ENCODE measurements at places on chromosomes 2 and 18.

DNA sequence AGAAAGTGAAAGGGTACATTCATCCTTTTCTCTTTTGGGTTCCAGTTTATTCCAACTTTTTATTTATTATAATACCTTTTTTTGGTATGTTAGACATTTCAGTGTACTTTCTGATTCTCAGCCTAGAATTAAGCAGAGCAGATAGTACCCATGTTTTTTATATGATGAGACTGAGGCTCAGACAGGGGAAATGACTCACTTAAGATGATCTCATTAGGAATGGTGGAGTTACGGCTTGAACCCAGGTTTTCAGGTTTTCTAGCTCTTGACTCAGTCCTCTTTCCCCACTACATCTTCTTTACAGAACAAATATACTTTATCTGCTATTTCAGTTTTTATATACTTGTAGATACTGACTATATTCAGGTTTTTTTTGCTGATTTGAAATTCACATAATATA is 51.7 kb upstream of the OTX1 start:
- no peak for DNase-seq

DNA sequence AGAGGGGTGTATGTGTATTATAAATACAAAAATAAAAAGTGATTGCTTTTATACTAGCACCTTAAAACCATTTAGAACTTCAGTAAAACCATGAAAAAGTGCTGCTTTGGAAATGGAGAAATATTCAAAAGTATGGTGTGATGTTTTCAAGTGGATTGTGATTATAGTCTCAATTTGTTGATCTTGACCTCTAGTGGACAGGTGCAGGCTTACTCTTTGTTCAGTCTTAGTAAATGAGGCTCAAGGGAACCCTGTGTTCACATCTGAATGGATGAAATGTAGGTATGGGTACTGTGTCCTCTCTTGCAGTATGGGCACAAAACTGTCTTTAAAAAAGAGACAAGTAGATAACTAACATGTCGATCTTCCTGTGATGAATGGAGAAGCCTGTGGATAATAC is 145.8 kb downstream of the MCFD2 start:
- no peak for DNase-seq

GRCh38 chr18:48022021-48022420 is 91.6 kb upstream of the SMAD2 start:
- DNase-seq: no peak

GRCh38 chr18:22643731-22644130 is 226.0 kb upstream of the CTAGE1 start:
- no peak for DNase-seq

DNA sequence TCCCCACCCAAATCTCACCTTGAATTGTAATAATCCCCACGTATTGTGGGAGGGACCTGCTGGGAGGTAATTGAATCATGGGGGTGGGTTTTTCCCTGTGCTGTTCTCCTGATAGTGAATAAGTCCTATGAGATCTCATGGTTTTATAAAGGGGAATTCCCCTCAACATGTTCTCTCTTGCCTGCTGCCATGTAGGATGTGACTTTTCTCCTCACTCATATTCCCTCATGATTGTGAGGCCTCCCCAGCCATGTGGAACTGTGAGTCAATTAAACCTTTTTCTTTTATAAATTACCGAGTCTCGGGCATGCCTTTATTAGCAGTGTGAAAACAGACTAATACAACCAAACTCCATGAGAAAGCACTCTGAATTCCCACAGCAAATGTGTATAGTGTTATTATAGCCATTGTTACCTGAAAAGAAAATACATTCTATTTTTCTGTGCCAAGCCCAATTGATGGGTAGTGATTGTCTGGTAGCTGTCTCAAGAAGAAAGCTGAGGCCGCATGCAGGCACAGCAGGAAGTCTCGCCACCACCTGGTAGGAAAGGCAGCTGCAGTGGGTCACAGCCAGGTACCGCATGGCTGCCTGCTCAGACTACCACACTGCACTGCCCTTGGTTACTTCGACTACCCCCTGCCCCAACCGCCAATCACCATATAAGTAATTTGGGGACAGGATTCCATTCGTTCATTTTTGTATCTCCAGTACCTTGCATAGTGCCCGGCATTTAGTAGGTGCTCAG is 10.3 kb upstream of the ZBTB7C start:
- no peak for DNase-seq

DNA sequence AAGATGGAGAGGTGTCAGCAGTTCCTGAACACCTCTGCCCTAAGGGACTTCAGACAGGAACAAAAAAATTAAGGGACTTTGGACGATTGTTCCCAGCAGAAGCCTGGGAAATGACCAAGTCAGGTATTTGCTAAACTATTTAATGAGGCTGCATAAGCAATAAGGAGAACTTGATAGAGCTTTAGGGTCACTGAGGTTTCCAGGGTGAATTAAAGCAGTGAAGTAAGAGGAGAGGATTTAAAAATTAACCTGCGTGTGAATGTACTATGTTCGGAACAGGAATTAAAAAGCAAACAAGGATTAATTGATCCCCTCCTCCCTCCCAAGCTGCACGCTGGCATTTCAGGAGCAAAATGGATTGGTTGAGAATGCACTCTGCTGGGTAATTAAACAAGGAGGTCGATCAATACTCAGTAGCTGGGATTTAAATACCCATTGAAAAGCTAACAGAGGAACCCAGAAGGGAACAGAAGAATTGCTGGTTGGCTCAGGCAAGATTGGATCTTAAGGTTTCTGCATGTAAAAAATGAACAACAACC is 157.2 kb downstream of the RNF152 start:
- DNase-seq: no peak

DNA sequence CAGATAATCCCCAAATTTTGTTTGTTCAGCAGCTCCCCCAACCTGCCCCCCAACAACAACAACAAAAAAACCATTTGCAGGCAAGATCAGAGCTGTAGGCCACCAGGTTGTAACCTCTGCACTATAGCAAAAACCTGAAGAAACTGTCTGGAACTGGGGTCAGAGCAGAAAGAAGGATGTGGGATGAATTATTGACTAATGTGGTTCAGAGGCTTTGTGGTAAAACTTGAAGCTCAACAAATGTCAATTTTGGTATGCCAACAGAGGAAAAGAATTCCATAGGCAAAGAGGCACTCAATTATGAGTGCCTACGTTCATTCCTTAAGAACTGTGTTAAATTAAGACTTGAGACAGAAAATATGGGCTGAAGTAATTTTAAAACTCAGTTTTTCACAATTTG is 255.1 kb downstream of the STK39 start:
- no peak for DNase-seq

DNA sequence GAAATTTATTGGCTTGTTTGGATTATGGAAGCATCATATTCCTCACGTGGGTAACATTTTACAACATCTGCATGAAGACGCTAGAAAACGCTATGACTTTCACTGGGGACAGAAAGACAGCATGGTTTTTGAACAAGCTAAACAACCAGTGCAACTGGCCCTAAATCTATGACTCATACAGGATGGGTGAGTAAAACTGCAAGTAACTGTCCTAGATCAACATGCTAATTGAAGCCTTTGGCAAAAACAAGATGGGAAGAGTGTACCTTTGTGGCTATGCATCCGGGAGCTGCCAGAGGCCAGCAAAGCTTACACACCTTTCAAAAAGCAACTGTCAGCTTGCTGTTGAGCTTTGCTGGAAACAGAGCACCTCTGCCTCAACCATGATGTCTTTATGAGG is 1096.0 kb upstream of the DDX18 start:
- no peak for DNase-seq

- no peak for DNase-seq
These were observed 59.6 kb downstream of the MEX3C start for GRCh38 chr18:51137891-51138290.

GRCh38 chr2:113180131-113180946 is 6.6 kb downstream of the PSD4 start:
- no peak for DNase-seq

GRCh38 chr18:10798727-10799550 is 273.1 kb downstream of the NAPG start:
- no peak for DNase-seq

- no peak for DNase-seq
These were observed 4.4 kb upstream of the RGPD4 start for GRCh38 chr2:107822302-107822701.

- no peak for DNase-seq
These were observed 98.6 kb upstream of the NFU1 start for GRCh38 chr2:69535817-69536241.

DNA sequence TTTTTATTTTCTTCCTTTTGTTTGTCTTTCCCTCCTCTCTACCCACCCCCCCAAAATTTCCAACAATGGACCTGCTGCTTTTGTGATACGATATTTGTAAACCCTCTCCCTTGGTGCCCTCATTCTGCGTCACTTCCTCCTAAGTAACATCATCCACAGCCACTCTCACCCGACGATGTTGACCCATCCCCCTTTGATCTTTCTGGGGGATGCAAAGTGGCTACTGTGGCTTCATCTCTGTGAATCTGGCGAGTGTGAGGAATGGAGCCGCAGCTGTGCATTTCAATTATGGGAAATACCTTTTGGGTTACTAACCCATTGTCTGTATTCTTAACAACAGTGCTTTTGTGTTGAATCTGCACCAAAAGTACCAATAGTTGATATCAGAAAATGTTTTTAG is 19.4 kb downstream of the ANTXR1 start:
- DNase-seq: no peak

DNA sequence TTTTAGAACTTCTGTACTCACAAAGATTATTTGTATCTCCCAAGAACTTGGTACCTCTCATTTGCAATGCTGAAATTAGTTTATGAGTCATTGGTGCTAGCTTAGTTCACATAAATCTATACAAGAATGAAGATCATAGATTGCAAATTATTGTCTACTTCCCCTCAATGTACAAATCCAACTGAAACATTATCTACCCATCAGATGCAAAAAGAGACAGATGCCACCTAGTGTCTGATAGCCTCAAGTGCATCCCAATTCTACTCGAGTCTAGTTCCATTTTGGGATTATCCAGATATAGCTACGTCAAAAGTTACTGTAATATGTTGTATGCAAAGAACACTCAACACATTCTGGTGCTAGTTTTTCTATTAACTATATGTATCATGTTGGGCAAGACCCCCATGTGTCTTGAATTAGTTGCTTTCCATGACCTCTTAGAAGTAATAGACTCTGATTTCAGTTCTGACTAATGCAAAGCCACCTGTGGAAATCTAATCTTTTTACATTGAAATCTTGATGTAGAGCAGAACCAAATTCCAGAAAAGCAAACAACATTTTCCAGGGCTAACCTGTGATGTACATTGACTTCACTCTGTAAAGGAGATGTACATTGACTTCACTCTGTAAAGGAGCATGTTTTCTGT is 210.0 kb downstream of the RBM43 start:
- DNase-seq: no peak

GRCh38 chr18:10877987-10878386 is 271.4 kb downstream of the PIEZO2 start:
- DNase-seq: no peak

- peak; percentile 54 for DNase-seq
These were observed 651 bp downstream of the STK17B start for GRCh38 chr2:196170606-196171247.

- DNase-seq: no peak
These were observed 236.0 kb upstream of the SPHKAP start for GRCh38 chr2:228417526-228417925.

DNA sequence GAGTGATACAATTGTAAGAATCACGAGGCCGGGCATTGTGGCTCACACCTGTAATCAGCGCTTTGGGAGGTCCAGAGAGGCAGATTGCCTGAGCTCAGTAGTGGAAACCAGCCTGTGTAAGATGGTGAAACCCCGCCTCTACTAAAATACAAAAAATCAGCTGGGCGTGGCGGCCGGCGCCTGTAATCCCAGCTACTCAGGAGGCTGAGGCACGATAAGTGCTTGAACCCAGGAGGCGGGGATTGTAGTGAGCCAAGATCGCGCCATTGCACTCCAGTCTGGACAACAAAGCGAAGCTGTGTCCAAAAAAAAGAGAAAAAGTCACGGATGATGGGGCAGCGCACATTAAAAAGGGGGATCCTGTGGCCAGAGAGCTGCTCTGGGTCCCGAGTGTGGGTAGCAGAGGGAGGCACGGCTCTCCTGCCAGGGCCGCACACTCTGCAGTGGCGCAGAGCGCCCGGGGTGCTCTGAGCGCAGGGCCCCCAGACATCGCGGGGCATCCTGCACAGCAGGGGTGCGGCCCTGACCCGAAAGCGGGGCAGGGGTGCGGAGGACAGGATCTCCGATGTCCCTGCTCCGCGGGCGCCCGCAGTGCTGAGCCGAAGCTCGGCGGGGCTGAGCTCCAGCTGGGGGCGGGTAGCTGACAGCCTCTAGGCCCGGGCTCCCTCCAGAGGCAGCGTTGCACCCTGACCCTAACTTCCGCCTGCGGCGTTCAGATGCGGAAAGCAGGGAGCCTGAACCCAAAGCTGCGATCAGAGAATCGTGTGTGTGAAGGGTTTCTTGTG is 30.4 kb upstream of the RAB6D start:
- no peak for DNase-seq

- DNase-seq: peak; percentile 62
These were observed 134.0 kb upstream of the LYPD1 start for GRCh38 chr2:132804051-132804450.

DNA sequence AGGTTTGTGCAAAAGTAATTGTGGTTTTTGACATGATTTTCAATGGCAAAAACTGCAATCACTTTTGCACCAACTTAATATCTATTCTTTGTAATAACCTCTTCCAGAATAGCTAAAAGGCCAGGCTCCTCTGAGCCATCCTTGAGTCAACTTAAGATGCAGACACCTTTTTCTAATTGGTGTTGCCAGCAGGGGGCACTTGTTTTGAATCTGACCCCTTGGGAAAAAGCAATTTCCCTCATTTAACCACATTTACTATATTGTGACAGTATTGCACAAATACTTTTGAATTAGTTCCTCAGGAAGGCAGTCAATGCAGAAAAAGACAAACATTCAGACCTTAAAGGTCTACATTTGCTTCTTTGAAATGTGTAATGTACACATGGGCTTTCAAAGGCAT is 78.6 kb upstream of the GALNT5 start:
- no peak for DNase-seq

DNA sequence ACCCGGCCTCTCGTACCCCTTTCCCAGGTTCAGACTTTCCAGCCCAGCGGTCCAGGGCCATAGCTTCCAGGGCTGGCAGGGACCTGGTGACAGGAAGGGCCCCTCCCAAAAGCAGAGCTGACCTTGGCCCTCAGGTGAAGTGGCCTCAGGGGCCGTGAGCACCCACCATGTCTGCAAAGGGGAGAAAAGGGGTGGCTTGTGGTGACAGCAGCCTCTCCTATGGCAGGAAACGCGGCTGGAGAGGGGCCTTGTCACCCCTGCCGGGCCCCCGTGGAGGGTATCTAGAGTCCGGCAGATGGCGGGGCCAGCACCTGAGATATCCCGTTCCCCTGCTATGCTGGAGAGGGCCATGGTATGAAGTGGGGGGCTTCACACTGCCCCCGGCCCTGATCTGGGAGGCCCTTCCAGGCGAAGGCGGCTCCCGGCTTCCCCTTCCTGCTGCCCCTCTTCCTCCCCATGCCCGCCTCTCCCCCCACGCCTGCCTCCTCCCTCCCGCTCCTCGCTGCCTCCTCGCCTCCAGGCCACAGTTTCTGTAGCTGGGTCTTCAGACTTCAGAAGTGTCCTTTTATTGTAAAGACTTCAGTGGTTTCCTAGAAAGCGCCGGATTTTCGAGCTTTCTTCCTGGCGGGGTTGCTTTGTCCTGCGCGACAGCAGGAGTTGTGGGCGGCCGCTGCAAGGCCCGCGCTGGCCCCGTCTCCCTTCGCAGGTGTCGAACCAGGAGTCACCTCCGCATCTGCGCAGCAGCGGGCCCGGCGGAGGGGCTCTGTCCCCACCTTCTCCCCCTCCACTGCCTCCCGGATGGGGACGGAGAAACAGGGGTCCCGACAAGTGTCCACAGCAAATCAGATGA is 240.5 kb upstream of the MYT1L start:
- no peak for DNase-seq

- no peak for DNase-seq
These were observed 64.9 kb downstream of the HS1BP3 start for GRCh38 chr2:20585710-20586594.

GRCh38 chr2:192438239-192438638 is 243.5 kb upstream of the TMEFF2 start:
- DNase-seq: no peak

Data from bone marrow (tissue), 2 donors.